ENCODE measurements at places on chromosomes 7 and 10.

GRCh38 chr7:158959021-158959717 is 102.8 kb downstream of the DYNC2I1 start:
- no peak for DNase-seq

DNA sequence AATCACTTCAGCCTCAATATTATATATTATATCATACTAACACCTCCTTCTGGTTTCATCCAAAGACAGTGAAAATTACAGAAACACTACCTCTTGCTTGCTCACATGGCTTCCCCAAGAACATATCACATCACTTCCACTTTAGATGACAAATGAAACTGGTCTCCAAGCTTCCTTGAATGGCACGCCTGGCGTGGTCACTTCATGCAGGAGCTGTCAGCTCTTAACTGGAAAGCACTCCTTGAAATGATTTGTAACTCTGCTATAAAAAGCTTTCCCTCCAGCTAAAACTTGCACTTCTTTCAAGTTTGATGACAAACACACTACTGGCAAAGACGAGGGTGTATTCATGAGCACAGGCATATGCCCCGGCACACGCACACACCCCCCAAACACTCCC is 84.1 kb upstream of the INHBA start:
- DNase-seq, result no peak

DNA sequence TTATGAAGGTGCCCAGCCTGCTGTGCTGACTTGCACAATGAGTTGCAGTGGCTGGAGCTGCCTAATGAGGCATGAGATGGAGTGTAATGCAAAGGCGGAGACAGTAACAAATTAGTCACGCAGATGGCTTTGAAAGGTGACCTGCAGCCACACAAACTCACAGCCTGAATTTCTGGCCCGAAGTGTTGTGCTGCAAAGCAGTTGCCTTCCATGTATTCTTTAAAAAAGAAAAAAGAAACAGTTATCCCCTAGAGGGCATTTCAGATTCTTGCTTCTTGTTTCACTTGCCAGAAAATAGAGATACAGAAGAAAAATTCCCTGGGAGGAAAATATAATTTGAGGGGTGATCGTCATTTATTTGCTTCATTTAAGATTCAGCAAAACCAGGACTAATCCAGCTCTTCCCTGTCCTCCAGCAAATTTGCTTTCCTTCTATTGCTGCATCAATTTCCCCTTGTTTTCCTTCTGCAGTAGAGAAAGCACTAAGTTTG is 239.9 kb downstream of the ADRA2A start:
- no peak for DNase-seq

DNA sequence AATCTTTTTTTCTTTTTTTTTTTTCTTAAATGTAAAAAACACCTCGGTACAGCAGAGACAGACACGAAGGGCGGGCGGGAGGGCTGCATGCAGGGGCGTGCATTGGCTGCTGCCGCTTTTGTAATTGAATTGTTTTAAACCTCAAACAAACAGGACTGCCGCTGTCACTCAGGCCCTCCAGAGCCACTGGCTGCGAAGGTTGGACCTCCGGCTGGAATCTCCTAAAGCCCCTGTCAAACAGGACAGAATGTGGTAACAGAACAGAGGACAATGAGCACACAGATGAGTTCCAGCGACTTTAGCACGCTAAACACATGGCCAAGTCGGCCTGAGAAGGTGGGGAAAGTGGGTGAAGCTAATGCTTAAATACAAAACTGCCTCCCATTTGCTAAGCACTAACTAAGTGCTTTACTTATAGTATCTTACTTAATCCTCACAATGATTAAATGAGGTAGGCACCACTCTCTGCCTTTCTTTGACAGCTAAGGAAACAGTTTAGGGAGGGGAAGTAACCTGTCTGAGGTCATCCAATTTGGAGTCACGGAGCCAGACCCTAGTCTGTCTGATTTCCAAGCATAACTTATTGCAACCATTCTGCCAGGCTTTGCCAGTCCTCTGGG is 3.0 kb upstream of the NDST2 start:
- no peak for DNase-seq

DNA sequence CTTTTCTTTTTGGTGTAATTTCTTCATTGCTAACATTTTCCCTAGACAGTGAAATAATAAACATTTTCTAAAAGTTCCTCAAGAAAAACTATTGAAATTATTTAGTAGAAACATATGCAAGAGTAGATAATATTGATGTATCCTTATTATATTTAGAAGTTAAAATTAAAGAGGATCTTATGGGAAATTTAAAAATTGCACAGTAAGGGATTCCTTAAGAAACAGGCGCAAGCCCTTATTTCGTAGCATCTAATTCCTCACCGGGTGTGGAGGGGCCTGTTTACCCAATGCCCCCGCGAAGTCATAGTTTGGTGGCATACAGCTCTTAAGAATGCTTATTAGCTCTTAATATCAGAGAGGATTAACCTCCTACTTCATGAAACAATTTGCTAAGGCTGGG is 467.1 kb downstream of the DNAJB6 start:
- DNase-seq, result no peak

DNA sequence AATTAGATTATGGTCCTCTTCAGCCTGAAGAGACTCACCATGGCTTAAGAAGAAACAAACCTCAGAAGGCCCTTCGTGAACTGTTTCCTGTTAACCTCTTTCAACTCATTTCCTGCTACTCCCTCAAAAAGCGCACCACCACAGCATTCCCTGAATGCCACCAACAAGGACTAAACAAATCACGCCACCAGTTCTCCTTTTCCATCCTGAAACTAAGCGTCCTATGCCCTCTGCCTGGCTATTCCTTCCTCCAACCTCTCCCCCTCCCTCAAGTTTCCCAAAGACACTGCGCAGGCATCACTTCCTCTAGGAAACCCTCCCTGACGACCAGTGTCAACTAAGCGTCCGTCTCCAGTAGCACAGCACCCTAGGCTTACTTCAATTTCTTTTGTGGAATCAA is 12.0 kb downstream of the YWHAG start:
- DNase-seq, result no peak

- no peak for DNase-seq
These were observed 409.3 kb downstream of the RPS24 start for GRCh38 chr10:78442836-78443550.

- DNase-seq, result no peak
These were observed 158.9 kb downstream of the TCF7L2 start for GRCh38 chr10:113108948-113109347.

GRCh38 chr10:63554657-63555056 is 33.5 kb downstream of the REEP3 start:
- peak; percentile 15 for DNase-seq

DNA sequence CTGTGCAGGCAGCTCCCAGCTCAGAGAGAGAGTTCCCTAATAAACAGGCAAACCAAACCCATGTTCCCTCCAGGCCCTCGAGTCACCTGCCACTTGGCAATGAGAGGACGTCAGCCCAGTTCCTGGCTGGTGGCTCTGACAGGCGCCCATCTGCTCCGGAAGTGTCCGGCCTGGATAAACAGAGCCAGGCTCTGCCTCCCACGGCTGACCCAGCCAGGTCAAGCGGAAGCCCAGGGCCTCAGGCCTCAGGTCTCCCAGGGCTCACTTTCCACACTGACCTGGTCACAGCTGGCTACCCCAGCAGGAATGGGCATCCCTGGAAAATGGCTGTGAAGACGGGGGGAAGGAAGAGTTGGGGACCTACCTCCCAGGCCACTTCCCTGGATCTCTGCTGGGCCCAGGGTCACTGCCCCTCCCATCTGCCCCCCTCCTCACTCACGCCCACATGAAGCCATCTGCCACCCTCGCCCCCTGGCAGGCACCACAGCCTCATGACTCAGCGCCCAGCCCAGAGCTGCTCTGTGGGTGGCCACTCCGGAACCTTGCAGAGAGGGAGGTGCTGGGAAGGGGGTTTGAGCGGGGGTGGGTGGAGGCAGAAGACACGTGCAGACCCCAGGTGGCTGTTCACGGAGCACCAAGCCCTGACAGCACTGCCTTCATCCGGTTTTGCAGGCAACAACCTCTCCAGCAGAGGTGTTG is 37.4 kb upstream of the DUSP5 start:
- no peak for DNase-seq

- no peak for DNase-seq
These were observed 23.3 kb downstream of the AP5Z1 start for GRCh38 chr7:4798706-4799235.

GRCh38 chr10:13256627-13257026 is 22.5 kb upstream of the UCMA start:
- DNase-seq, result no peak

DNA sequence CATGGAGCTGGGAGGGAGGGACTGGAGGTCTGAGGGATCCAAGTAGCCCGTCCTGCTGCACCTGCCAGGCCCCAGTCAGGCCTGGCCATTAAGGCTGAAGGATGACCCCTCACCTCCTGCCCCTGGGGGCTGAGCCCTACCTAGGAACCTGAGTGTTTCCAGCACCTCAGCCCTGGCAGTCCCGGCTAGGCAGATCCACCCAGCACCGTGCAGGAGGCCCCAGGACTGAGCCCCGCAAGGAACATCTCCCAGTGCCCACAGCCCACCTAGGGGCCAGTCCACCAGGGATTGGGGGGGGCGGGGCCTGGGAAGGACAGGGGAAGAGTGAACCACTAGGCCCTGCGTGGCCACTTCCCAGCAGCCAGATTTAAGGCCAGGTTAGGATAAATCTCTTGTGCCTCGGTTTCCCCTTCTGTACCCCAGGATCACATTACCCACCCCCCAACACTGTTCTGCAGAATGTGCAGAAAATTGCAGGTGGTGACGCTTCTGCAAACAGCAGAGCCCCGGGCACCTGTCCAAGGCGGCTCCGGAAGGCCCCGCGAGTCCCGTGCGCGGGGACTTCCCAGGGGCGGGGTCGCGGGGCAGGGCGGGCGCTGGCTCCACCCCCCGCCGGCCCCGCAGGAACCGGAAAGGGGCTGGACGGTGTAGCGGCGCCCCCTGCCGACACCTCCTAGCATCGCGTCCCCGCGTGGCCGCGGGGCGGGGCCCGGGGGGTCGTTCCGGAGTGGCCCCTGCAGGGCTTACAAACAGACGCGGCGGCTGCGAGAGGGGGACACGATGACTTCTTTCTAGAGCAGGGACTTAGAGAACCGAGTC is 55.9 kb downstream of the PWWP2B start:
- DNase-seq, result peak; percentile 73

- no peak for DNase-seq
These were observed 20.5 kb downstream of the FBH1 start for GRCh38 chr10:5910323-5911100.

GRCh38 chr10:129517680-129518057 is 50.6 kb downstream of the MGMT start:
- DNase-seq, result no peak

DNA sequence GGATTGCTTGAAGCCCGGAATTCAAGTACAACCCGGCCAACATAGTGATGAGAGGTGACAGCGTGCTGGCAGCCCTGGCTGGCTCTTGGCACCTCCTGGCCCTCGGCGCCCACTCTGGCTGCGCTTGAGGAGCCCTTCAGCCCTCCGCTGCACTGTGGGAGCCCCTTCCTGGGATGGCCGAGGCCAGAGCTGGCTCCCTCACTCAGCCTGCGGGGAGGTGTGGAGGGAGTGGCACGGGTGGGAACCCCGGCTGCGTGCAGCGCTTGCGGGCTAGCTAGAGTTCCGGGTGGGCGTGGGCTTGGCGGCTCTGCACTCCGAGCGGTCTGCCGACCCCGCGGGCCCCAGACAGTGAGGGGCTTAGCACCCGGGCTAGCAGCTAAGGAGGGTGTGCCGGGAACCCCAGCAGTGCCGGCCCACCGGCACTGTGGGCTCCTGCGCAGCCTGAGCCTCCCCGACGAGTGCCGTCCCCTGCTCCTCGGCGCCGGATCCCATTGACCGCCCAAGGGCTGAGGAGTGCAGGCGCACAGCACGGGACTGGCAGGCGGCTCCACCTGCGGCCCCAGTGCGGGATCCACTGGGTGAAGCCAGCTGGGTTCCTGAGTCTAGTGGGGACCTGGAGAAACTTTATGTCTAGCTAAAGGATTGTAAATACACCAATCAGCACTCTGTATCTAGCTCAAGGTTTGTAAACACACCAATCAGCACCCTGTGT is 12.1 kb upstream of the RNF216 start:
- no peak for DNase-seq

DNA sequence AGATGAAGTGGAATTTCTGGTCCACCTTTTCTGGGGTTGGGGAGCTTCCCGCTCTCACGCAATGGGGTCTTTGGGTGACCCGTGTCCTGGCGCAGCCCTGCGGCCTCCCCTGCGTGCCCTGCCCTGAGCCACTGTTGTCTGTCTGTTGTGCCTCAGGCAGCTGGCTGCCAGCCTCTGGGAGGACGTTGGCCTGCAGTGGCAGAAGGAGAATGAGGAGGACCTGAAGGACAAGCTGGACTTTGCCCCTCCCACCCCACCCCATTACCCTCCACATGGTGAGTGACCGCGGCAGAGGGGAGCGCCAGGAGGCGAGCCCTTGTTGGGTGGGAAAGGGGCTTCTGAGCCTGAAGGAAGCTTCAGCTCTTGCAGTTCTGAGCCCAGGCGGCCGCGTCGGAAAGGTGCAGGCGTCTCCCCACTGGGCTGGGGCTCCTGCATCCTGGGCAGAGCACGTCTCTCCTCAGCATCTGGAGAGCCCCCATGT is 14.2 kb upstream of the PRKAR1B start:
- DNase-seq, result no peak

DNA sequence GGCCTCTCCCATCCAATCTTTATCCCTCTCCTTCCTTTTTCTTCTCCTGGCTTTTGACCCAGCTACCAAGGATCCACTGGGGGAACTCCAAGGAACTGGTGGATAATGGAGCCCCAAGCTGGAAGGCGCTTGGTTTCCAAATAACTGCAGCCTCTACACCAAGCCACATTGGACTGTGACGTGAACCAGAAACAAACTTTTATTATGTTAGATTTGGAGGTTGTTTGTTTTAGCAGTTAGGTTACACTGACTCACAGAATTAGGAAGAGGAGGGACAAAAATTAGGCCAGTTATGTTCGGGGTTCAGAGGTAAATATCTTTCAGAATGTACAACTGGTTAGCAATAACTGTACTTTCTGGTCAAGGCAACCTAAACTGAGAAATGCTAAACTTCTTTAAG is 21.3 kb upstream of the ANK3 start:
- no peak for DNase-seq

DNA sequence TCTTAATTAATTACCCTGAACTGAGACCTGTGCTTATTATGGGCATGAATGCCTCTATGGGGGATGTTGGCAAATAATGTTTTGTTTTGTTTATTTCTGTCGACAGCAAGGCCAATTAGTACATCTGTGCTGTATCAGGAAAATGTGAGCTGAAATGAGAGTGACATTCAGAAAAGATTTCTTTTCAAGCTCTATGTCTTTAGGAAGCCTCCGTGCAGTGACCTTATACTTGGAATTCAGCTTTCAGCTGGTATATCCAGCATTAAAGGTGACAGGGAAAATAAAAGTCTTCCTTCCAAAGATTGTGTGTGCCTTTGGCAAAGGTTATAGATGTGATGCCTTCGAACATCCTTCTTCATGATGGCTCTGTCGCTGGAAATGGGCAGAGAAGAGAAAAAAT is 1061.1 kb downstream of the SORCS3 start:
- no peak for DNase-seq

Measured in A549 (cell line).